ENCODE measurements at places on chromosomes 3 and 15.

- DNase-seq, result no peak
These were observed 28.9 kb downstream of the LINGO1 start for GRCh38 chr15:77603611-77604336.

DNA sequence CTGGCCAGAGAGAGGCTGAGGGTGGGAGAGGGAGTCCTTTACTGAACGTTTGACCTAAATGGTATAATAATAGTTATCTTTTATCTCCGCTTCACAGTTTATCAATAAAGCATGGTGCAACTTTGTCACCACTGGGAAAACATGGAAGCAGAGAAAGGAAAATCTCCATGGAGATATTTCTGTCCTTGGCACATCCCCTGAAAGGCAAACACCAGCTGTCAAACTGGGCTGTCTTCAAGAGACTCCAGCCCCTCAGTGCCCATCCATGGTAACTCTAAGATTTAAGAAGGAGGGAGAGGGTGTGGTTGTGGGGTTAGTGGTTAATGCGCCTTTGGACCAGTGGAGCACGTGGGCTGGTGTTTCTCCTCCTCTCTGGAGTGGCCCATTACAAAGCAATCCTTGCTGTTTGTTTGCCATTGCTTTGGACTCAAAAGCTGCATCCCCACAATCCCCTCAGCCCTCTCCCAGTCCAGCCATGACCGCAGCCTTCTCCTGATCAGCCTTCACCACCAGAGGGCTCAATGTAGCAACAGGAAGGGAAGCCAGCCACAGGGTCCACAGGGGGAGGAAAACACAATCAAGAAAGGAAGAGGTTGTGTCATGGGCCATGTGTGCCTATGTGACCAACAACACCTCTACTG lies 38.2 kb upstream of the FAM174B start:
- no peak for DNase-seq

GRCh38 chr3:168864107-168865021 lies 768.6 kb upstream of the GOLIM4 start:
- no peak for DNase-seq

DNA sequence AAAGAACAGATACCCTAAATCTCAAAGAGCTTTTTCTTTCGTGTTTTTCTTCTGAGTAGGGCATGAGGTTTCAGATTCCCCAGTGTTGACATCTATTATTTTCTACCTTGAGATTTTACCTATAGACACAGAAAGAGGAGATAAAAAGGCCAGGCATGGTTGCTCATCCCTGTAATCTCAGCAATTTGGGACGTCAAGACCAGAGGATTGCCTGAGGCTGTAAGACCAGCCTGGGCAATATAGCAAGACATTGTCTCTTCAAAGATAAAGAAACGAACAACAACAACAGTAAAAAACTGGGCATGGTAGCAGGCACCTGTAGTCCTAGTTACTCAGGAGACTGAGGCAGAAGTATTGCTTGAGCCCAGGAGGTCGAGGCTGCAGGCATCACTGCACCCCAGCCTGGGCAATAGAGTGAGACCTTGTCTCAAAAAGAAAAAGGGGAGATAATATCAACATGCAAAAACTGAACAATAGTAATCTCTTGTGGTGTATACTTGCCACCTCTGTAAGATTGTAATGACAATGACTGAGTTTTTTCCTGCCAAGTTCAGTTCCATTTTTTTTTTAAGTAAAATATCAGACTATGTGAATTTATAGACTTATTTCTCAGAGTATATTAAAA lies 71.3 kb downstream of the MBNL1 start:
- no peak for DNase-seq

GRCh38 chr15:71752604-71753289 lies 57.6 kb upstream of the NR2E3 start:
- DNase-seq, result no peak

DNA sequence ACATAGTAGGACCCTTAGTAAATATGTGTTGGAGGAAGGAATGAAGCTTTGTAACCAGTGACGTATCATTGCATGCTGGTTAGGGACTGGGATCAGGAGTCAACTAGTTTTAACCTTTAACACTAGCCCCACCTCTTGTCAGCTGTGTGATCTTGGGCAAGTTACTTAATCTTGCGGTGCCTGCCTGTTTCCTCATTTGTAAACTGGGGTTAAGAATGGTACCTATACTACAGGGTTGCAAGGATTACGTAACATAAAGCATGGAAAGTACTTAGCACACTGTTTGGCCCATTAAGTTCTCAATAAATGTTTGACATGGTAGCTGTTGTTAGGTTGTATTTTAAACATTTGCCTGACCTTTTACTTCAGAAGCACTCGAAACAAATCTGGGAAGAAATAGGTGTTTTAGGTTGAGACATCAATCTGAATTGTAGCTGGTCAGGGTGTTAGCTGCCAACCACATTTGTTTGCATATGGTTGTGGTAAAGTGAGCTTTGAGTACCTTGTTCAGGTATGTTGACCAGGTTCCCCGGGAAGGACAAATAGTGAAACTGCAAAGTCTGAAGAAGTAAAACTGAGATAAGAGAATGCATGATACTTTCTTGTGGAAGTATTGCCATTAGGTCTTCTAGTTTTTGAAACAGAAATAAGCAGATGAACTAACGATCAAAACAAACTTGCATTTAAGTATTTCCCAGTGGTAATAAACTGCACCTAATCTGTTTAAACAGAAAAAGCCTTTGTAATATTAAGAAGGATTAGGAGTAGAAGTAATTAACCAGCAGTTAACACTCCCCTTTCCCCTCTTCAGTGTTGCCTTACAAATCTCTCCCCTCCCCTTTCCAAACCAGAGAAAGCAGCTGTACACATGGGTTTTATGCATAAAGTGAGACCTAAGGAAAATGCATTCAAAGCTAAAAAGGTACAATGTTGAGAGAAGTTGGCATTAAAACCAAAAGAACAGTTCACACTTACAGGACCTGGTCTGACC lies 25.8 kb upstream of the SCAANT1 start:
- DNase-seq, result no peak

GRCh38 chr3:191889756-191890155 lies 428.8 kb downstream of the PYDC2 start:
- no peak for DNase-seq

- no peak for DNase-seq
These were observed 20.5 kb downstream of the SLC35A5 start for GRCh38 chr3:112582244-112582874.

GRCh38 chr15:58066042-58066867 lies 744 bp upstream of the ALDH1A2 start:
- no peak for DNase-seq

DNA sequence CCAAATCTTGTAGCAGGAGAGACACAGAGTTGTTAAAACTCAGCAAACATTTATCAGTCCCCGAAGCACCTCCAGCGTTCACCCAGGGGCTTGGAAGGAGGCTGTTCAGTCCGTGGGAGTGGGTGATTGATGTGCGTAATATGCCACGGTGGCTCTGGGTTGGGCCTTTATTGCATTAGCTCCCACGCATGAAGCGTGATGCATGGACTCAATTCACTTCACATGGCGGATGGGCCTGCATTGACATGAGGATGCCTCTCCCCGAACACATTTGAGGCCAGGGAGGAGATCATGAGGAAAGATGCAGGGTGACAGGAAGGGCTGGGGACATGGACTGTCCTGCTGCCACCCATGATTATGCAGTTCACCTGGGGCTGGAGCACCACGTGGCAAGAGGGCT lies 126.5 kb downstream of the FAM43A start:
- DNase-seq, result no peak

GRCh38 chr15:91866371-91866905 lies 12.9 kb downstream of the SLCO3A1 start:
- no peak for DNase-seq

- DNase-seq, result no peak
These were observed 232.8 kb downstream of the CLSTN2 start for GRCh38 chr3:140167600-140168281.

DNA sequence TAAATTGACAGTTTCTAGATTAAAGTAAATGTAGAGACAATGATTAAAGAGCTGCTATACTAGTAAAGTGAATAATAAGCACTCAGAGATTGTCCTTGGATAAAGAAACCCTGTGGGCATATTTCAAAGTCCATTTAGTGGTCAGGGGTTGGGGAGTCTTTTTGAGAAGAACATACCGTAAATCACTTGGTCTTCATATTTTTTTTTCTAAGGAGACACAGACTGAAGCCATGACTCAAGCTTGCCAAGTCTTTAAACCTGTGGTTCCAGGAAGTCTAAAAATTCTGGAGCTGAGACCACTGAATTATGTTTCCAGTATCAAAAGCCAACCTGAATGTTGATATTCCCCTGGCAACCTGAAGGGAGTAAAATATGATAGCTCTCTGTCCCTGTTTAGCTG lies 171.0 kb downstream of the TPRG1 start:
- DNase-seq, result no peak

GRCh38 chr15:81914734-81915256 lies 131.0 kb downstream of the MEX3B start:
- DNase-seq, result no peak

- DNase-seq, result no peak
These were observed 869 bp downstream of the ACSBG1 start for GRCh38 chr15:78233496-78233895.

DNA sequence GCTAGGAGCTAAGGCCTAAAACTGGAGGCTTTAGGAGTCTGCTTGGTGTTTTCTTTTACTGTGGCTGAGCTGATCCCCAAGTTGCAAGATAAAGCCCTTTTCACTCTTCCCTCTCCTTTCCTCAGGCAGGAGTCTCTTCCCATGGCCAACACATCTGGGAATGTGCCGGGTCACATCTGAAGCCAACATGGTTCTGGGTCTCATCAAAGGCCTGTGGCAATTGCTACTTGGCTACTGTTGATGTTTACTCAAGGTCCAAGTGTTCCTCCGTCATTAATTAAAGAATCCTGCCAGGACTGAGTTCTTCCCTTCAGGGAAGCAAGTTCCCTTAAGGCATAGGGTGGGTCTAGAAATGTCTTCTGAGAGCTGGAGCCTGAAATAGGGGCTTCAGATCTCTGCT lies 230.2 kb downstream of the GBE1 start:
- no peak for DNase-seq

GRCh38 chr15:37695719-37696118 lies 238.7 kb upstream of the TMCO5A start:
- DNase-seq, result no peak

- no peak for DNase-seq
These were observed 20.1 kb downstream of the SPTBN5 start for GRCh38 chr15:41873711-41874110.

DNA sequence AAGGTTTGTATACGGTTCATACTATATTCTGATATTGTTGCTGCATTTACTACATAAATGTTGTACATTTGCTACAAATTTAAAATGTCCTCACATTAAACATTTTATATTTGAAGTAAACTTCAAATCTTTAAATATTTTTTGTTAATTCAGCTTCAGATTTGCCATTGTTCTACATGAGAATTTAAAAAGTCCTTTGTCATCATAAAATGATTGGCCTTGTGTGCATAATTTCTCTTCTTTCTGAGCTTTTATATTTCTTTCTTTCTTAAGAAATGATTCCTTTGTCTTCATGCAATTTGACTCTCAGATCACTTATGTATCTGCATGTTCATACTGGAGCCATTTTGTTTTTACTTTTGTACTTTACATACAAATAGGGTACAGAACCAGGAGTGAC lies 28.0 kb downstream of the DNAJC19 start:
- DNase-seq, result no peak

GRCh38 chr15:32870240-32871033 lies 152.6 kb downstream of the GREM1 start:
- no peak for DNase-seq

GRCh38 chr15:97966246-97966645 lies 5.7 kb downstream of the ARRDC4 start:
- DNase-seq, result no peak

DNA sequence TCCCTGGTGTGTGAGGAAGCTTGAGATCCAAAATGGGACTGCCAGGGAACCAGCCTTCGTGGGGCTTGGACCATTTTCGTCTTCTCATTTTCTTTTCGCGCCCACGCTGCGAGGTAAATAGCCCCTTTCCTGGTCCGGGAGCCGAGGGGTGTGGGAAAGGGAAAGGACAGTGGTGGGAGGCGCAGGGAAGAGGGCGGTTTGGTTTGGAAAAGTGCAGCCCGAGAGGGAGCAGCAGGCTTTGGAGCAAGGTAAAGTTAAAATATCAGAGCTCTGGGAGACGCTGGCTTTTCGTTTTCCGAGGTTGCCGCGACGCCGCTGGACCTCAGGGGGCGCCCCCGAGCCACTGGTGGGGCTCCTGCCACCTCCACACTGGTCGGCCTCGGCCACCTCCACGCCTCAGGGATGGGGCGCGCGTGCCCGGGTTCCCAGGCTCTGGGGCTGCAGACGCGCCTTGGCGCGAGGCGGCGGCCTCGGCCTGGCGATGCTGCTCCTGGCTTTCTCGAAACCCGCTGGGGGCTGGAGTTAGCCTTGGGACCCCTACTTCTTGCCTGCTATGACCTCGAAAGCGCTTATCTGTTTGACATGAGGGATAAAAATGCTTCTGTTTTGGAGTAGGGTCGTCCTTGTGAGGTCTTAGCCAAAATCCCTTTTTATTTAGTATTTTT lies 3.2 kb downstream of the PTPRG start:
- DNase-seq, result no peak
